RWPE1 (cell line): ENCODE measurements at places on chromosomes 3 and 15.

DNA sequence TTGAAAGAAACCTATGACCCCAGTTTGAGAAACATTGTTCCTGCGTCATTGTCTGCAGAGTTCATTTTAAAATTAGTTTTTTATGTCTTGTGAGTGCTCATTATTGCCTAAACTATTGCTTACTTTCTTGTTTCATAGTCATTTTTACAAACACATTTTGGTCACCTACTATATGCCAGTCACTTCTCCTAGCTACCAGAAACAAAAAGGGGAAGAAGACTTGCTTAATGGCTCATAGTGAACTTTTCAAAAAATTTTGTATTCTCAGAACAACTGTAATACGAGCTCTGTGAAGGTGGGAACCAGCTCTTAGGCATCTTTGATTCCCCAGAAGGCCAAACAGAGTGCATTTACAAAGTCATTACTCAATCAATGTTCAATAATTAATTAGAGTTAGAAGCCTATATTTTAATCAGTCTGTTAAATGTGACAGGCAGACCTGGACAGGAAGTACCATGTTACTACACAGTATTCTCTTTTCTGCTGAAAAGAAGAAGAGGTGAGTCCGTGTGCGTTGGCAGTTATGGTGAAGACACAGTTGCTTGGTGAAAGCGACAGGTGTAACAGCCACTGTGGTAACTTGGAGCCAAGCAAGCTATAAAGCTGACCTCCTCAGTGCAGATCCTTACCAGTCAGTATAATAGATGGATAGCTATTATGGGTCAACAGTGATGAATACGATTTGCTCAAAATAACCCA lies 46.6 kb downstream of the DPPA2 start:
- DNase-seq = no peak

- no peak for DNase-seq
These were observed 503.0 kb upstream of the PROK2 start for GRCh38 chr3:72287956-72288355.

GRCh38 chr3:86388820-86389219 lies 602.1 kb downstream of the VGLL3 start:
- DNase-seq = no peak

DNA sequence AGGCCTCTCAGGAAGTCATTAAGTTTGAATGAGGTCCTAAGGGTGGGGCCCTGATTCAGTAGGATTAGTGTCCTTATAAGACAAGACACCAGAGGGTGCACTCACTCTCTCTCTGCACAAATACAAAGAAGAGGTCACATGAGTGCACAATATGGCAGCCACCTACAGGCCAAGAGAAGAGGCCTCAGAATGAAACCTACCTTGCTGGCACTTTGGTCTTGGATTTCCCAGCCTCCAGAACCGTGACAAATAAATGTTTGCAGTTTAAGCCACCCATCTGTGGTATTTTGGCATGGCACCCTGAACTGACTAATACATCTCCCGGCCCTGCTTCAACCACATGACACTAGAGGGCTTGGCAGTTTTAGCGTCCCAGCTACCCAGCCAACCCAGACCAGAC lies 73.9 kb upstream of the CHRNB4 start:
- DNase-seq = no peak

GRCh38 chr15:36605604-36606263 lies 26.3 kb downstream of the CDIN1 start:
- DNase-seq = no peak

- no peak for DNase-seq
These were observed 13.2 kb downstream of the KIF7 start for GRCh38 chr15:89642106-89642505.

GRCh38 chr15:68205558-68205944 lies 419 bp upstream of the CALML4 start:
- DNase-seq = no peak

GRCh38 chr3:77247817-77248216 lies 207.9 kb downstream of the ROBO2 start:
- DNase-seq = no peak

DNA sequence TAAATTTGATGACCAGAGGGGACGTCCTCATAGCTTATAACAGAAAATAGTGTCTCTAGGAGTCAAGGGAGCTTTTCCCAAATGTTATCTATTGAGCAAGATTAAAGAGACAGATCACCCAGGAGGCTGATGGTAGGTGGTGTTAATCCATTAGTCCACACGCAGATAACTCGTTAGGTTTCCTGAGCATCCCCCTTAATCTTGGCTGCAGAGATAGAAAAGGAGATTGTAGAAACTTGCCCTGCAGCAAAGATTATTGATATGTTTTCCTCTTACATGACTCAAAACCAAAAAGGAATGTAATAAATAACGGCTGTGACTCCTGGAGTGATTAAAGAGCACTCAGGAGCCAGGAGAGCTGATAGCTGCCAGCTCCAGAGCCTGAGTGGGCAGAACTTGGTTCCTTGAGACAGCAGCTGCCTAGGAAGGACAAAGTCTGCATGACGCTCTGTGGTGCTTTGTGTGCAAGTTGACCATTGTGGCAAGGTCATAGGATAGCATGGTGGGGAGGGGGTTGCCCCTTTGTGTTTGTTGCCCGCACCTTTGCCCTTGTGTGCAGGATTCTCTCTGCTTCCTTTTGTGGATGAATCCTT lies 234.8 kb downstream of the PTPRG start:
- DNase-seq = no peak

- DNase-seq = peak; percentile 65
These were observed 41.1 kb downstream of the LIMD1 start for GRCh38 chr3:45635475-45636256.
